ENCODE measurements at places on chromosomes 5 and 9.
A peak's percentile ranks its signal among the peaks of the same experiment; 100 is the strongest.

DNA sequence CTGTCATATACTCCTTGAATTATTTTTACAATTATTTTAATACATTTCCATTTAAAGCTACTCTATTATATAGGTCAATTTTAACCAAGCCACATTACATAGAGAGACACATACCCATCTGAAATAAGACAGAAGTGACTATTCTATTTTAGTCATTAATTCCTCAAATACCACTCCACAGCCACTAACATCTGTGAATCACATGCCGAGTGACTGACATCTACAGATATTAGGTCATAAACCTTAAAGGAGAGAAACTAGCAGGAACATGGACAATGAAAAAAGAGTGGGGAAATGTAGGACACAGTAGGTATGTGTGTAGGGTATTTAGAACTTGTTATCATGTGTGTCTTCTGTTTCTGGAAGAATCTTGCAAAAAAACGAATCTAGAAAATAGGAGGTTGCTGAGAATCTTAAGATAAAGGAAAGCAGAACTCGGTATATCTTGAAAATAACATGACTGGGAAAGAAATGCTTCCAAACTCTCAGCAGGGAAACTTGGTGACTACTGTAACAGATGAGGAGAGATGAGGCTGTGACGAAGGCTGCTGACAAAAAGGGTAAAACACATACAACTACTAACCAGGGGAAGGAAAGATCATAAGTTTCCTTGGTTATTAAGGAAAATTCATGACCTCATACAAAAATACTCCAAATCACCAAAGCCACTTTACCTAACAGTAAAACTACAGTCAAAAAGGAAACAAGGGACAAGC lies 84.6 kb downstream of the PLPP1 start:
- no peak for DNase-seq

DNA sequence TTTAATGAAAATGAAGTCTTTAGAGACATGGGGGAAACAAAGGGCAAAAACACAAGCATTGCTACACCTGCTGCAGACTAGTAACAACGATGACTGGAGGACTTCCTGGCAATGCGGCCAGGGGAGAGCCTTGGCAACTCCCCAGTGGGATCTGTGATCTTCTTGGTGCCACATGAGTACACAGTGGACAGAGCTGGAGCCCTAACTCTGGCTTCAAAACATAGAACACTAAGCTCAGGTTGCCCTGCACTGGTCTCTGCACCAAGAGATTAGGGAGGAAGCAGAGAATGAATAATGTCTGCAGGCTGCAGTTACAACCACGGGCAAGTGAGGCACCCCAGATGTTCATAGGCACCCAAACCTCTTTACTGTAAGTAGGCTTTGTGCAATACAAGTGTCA lies 91.1 kb downstream of the MRPS27 start:
- no peak for DNase-seq

DNA sequence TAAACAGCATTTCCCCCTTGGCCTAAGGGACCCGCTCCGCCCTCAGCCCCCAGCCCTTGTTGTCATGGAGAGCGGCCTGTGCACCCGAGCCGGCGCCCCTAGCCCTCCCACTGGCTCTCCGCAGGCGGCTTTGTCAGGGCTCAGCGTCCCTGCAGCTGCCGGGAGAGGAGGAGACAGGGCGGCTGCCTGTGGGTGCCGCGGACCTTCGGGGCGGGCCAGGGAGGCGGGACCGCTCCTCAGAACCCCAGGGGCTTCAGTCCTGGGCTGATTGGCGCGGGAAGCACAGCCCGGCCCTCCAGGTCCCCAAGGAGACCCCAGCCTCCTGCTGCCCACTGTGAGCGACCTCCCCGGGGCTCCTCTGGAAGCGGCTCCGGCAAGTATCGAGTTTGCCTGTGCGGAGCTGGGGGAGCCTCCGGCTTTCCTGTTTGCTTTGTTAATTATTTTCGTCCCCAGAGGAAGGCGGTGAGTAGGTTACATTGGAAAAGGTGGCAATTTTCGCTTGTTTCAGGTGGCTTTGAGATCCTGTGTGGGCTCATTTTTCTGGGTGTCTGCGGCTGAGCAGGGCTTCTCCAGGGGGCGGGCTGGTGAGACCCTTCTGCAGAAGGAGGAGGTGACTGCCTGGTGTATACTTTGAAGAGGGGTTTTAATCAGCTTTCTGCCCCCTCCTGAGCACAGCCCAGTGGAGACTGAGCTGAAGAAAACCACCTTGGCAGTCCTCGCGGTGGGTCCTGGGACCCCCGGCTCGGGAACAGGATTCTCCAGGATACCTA lies at the start of gene FGD3:
Gene FGD3, plus strand, starts transcription at position 256 of the 770 bp plus-strand sequence. CDS start 28,734 bp downstream, outside the sequence.
- no peak for DNase-seq

DNA sequence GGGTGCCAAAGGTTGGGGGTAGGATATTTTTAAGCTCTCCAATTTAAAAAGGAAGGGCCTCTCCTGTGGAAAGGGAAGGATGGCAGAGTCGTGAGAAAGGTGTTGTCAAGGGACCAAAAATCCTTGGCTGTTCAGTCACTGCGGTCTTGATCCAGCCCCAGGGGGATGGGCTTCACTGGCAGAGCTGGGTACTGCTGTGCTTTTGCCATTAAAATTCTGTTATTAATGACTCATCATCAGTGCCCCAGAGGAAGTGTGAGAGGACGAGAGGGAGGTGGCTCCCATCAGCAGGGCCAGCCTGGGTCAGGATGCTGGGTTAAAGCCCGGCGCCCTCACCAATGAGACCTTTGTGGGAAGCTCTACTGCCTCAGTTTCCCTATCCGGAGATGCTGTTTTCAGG lies 16.7 kb downstream of the PCDH12 start:
- DNase-seq: no peak

GRCh38 chr5:17167171-17167891 lies 50.1 kb upstream of the BASP1 start:
- DNase-seq: no peak

DNA sequence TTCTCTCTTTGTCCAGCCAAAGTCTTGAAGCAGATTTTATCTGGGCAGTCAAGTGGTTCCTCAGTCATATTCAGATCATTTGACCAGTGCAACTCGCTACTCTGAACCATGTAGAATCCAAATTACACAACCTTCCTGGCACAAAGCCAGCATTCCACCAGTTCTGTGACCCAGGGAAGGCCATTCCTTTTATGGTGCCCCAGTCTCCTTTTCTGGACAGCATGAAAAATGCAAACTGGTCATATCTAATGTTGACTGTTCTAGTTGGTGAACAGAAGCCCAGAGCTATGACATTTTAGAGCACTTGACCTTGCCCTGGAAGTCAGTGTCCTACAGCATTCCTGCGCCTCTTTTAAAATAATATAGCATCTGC lies 364.6 kb downstream of the BRINP1 start:
- no peak for DNase-seq

DNA sequence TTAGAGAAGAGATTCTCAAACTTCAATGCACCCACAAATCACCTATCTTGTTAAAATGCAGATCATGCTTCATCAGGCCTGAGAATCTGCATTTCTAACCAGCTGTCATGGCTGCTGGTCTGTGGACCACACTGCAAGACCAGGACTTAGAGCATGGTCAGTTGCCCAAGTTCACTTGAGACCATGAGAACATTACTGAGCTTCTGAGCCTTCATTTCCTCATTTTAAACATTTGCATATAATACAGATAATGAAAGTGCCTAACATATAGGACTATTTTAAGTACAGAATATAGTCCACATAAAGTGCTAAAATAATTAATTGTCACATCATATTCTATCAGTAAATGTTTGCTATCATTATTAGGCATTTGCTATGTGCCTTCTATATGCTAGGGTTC lies 260.8 kb upstream of the TNC start:
- no peak for DNase-seq

DNA sequence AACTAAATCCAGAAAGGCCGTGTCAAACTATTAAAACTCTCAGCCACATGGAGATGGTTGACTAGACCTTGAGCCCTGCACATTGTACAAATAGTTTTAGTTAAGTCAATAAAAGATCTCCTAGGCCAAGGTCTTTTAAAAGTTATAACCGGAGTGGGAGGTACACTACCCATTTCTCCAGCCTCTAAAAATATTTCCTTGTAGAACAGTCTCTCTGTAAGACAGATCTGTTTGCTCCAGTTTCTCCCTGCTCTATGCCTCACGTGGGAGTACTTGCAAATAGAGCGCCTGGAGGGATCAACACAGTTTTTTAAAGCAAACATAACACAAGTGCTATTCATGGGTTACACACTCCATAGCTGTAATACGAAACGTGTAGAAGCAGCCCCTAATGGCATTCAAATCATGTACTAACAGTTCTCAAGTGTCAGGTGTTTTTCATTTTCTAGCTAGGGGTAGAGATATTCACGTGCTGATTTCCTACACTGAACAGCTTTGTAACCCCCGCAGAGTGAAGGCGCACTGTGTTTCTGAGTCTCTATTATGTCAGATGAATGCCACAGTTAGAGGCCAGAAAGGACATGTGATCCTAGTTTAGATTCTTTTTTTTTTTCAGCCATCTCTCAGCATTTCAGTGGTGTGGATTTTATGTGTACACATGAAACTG lies 703.4 kb upstream of the GRAMD2B start:
- DNase-seq: no peak

- DNase-seq: no peak
Measured at GRCh38 chr5:108669462-108669861, 78.2 kb upstream of the FER start.

- DNase-seq: no peak
Measured at GRCh38 chr9:135544981-135545635, 818 bp upstream of the OBP2A start.

DNA sequence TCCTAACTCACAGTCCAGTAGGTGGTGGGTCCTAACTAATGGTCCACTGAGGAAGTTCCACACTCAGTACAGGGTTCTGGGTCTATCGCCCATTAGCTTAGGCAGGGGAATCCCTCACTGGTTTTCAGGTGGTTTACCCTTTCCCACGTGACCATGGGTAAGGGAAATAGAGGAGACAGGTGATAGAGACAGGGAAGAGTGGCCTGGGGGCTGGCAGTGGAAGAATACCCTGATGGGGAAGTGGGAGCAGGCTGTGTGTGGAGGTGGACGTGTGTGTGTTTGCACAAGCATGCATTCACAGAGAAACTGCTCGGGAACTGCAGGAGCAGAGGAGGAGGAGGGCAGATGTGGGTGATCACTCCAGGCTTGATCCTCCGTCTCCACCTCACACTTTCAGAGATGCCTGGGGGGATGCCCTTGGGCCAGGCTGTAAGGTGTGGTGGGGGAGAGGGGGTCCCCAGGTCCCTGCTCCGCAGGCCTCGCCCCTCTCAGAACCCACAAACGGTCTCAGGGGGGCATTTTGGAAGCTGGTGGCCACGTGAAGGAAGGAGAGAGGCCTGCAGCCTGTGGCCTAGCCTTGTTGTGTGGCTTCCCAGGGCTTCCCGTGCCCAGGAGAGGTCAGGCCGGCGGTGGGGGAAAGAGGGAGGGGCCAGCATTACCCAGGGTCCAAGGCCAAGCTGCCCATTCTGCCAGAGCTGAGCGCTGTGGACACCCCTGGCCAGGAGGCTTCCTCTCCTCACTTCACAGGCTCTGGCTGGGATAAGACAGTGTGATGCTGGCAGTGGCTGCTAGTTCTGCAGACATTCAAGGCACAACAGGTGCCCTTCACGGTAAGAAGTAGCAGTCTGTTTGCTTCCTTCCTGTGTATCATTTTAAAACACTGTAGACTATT lies 80.0 kb downstream of the OTULIN start:
- no peak for DNase-seq

DNA sequence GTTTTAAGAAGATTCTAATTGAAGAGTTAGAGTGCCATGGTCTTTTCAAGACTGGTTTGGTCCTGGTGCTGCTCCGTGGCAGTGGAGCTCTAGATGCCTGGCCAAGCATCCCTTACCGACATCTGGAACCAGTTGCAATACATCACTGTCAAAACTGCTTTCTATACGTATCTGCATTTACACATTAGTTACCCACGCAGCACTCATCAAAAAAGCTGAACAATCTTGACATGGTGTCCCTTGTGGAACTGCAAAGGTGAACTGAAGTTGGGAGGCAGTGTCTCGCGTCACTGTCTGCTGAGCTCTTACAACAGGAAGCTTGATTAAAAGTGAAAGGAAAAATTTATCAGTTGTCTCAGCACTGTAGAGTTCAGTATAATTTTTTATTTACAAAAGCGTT lies 82.6 kb downstream of the PBX3 start:
- peak; percentile 12 for DNase-seq

DNA sequence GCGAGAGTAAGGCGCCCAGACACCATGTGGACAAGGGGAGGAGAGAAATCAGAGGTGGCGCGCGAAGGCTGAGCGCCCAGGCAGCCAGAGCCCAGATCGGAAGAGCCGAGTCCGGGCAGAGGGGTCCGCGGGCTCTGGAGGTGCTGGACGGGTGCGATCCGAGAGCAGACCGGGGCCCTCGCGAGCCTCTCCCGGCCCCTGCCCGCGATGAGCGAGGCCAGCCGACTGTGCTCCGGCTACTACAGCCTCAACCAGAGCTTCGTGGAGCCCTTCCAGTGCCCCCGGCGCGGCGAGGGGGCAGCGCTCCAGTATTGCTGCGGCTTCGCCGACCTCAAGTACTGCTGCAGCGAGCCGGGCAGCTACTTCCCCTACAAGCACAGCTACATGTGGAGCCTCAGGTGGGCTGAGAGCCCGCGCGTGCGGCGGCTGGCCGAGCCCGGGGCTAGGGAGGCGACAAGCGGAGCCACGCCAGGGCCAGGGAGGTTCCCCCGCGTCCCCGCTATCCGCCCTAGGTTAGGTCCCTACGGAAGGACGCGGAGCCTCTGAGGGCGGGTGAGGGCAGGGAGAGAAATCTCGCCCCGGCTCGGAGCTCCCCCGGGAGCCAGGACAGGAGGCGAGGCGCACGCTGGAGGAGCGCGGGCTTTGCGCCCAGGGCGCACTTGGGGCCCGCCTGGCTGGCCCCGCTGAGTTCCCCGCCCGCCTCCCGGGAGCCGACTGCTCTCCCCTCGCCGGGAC lies at the start of gene SHISAL2B:
Gene SHISAL2B, plus strand, starts transcription at position 87 of the 735 bp plus-strand sequence. Its CDS starts 121 bp downstream, at position 208.
- no peak for DNase-seq

DNA sequence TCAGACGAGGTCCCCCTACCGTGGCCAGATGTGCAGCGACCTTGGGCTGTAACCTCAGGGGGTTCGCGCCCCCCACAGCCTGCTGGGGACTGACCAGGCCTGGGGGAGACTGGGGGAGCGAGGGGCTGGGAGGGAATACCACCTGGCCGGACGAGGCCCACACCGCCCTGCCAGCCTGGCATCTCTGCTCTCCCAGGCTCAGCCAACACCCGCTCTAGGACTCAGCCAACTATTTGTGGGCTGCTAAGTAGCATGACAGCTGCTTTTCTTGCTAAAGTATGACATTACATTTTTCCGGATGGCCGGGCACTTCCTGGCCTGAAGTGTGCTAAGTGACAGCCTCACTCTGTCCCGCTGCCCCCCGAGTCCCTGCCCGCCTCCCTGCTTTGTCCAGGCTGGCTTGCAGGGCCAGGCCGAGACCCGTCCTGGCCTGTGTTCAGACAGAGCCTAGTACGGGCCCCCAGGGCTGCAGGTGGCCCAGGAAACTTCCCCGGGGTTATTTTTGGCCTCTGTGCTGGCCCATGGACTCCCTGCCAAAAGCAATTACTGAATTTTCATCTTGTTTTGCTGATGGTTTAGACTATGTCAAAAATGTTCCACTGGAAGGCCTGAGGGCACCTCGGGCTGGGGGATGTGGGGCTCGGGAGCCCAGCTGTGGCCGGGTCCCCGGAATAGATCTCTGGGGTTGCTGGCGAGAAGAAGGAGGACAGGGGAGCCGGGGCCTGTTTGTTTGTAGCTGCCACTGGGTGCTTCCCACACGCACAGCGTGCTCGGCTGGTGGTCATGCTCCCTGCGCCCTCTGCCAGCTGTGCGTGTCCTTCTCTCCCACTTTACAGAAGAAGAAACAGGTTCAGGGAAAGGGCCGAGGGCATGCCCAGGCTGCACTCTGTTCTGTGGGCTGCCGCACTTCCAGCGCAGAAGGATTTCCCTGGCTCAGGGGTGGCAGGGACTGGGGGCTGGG lies 13.4 kb upstream of the SLC2A6 start:
- no peak for DNase-seq

GRCh38 chr5:18772475-18772874 lies 1138.2 kb downstream of the TAF11L14 start:
- DNase-seq: no peak

GRCh38 chr9:126503333-126504085 lies 110.2 kb upstream of the LMX1B start:
- no peak for DNase-seq

Data from GM18507 (cell line).